DMS 273 treated with DMSO at 0.1 percent for 48 hours (cell line): ENCODE measurements at places on chromosomes 6 and 20.

DNA sequence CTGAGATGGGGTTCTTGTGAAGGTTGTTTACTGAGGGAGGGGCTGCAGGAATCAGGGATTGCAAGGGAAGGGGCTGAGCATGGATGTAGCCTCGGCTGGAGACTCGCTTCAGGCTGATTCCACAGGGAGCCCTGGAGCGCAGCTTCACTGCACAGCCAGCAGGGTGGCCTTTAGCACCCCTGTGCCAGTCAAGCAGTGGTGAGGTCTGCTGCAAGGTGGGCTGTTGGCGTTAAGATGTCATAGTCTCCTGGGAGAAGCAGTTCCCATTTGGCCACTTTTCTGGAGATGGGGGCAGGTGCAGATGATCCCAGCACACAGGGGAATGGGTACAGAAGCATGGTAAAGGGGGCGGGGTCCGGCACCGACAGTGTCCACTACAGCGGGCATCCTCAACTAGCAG, 126.3 kb downstream of the TOX2 start:
- no peak for DNase-seq

DNA sequence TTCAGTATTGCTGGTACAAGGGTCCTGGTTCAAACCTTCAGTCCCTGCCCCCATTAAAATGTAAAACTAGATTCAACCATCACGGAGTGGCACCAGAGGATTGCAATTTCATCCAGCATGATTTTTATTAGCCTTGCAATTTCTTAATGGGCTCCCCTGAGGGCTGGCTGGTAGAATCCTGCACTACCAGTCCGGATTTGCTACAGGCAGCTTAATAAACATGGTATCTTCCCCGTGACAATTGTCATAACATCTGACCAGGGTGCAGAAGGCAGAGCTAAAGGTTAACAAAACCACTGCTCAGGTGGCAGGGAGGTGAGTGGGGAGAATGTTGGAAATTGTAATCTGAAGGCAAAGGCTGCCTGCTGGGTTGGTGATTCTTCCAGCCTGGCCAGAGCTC, 94.5 kb downstream of the PKHD1 start:
- no peak for DNase-seq

DNA sequence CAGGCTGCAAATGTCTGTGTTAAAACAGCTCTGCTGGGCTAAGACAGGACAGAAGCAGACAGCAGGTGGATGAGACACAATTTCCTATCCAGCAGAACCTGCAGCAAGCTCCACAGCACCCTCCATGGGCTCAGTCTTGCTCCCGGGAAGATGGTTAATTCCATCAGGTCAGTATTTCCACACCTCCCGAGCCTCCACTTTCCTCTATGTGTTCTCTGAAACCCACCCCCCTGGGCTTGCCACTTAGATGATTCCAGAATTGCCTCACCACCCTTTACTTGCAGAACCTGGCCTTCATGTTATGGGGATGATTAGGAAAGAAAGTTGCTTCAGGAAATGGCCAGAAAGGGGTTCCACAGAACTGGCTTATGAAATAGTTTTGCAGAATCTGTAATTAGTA, 43.8 kb downstream of the ERMARD start:
- no peak for DNase-seq

- no peak for DNase-seq
These were observed 15.8 kb upstream of the CYP24A1 start for GRCh38 chr20:54189630-54190029.

- no peak for DNase-seq
These were observed 68.0 kb downstream of the FKBP5 start for GRCh38 chr6:35620706-35621105.
